ENCODE measurements at places on chromosomes 5 and 9.

DNA sequence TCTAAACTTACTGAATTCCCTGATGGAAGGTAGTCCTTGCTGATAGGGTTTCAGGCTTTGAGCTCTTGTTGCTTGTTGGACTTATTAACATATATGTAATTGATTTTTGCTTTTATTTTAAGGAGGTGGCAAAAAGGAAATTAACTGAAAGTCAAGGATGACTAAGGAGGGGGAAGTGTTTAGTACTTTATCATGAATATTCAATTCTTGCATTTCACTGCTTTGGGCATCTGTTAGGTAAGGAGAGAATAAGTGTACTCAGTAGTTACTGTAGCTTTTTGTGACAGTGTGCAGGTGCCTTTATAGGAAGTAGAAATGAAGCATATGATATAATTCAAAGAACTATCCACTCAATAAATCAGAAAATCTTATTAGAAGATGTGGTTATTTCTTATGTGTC, 47.1 kb downstream of the DMXL1 start:
- DNase-seq, result no peak

- no peak for DNase-seq
These were observed 10.1 kb upstream of the C1QTNF3 start for GRCh38 chr5:34053133-34053532.

GRCh38 chr9:110748251-110748893, 79.8 kb downstream of the MUSK start:
- no peak for DNase-seq

- peak; percentile 32 for DNase-seq
These were observed 35.4 kb upstream of the GDNF start for GRCh38 chr5:37875051-37875787.

DNA sequence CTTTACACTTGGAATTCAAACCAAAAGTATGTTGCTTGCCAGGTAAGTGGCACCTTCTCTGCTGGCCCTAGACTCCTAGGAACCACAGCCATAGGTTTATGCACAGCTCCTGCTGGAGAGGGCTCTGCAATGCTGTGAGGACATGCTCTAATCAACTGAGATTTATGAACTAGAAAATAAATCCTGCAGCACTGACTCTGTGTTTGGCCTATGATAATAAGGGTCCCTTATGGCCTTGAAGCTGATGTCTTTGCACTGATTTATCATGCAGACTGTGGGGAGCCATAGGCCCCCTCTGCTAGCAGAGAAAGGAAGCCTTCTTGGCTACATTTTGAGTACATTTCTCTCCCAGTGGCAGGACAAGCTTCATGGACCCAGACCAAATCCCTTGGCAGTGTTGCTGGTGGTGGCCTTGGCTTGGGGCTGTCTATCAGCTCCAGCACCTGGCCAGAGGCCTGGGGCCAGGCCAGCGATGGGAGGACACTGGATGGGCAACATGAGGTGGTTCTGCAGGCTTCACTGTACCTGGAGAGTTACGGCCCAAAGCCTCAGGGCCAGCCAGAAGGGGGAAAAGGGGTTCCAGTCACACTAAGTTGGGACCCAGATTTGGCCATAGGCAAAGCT, 178.0 kb downstream of the SEMA6A start:
- no peak for DNase-seq

DNA sequence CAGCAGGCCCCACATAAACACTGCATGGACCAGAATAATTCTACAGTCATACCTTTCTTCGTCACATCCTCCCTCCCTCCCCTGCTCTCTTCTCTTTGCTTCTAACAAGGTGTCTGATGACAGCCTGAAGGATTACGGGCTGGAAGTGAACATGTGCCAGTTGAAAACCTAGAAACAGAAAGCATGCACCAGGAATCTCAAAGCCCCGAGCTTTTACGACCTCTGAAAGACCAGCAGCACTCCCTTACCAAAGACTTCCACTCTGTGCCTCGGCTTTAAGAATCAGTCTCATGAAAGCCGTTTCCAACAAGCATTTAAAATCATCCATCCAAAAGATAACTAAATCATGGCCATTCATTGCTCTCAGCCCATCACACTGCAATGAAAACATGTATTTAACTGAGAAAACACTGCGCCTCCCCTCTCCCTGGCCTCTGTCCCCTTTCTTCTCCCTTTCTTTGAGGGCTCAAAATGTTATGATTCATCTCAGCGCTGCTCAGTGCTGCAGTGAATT, 21.3 kb downstream of the MSX2 start:
- no peak for DNase-seq

GRCh38 chr9:114091711-114092110, 7.4 kb downstream of the KIF12 start:
- DNase-seq, result no peak

DNA sequence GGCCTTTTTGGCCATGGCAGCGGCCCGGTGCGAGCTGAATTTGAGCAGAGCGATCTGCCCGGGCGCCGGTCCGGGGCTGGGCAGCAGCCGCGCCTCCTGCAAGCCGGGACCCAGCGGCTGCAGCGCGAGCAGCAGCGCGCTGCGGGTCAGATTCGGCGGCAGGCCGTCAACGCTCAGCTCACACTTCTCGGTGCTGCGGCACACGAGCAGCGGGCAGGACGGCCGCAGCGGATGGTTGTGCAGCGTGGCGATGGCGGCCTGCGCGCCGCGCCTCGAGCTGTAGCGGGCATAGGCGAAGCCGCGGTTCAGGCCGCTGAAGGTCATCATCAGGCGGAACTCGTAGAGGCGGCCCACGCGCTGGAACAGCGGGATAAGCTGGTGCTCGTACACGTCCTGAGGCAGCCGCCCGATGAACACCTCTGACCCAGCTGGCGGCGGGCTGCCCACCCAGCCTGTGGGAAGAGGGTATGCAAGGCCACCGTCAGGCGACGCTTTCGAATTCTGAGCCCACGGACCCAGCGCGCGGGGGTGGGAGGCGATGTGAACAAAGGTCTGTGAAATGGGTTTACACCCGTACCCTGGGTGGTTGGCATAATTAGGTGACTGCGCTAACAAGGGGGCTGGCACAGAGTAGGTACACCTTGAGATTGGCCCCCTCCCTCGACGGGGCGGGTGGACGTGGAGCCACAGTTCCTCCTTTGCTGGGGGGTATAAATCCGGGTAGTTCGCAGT, 755 bp downstream of the DND1 start:
- no peak for DNase-seq

- DNase-seq, result no peak
These were observed 11.6 kb downstream of the CEL start for GRCh38 chr9:133073086-133074014.

DNA sequence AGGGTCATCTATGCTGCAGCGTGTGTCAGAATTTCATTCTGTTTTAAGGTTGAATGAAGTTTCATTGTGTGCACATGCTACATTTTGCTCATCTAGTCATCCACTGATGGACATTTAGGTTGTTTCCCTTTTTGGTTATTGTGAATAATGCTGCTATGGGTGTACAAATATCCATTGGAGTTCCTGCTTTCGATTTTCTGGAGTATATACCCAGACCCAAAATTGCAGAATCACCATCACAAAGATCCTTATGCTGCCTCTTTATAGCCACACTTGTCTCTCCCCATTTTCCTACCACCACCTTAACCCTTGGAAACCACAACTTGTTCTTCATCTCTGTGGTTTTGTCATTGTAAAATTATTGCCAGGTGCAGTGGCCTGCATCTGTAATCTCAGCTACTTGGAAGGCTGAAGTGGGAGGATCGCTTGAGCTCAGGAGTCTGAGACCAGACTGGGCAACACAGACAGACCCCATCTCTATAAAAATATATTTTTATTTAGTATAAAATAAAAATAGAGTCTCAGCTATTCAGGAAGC, 166.2 kb downstream of the HSD17B3 start:
- no peak for DNase-seq

GRCh38 chr9:110290001-110290400, 33.7 kb upstream of the TXN start:
- no peak for DNase-seq

DNA sequence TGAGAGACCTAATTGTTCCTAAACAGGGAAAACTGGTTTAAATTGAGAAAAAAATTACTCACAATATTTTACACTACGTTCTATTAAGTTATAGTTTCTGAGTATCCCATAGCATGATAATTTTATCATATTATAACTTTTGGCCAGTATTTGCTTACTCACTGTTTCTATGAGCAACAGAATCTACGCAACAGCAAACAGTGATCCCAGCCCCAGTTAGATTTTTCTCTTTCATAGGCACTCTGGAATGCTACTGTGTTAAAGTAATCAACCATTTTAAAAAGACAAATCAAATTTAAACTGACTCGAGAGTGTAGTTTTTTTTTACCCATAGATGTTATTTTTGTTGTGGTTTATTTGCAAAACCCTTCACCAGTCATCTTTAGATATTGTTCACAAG, 107.2 kb downstream of the XRCC4 start:
- no peak for DNase-seq

GRCh38 chr9:96777426-96777864, 442 bp downstream of the ZNF510 start:
- DNase-seq, result no peak

All from brain pericyte (primary cell).